ENCODE measurements at places on chromosomes 11 and 22.

DNA sequence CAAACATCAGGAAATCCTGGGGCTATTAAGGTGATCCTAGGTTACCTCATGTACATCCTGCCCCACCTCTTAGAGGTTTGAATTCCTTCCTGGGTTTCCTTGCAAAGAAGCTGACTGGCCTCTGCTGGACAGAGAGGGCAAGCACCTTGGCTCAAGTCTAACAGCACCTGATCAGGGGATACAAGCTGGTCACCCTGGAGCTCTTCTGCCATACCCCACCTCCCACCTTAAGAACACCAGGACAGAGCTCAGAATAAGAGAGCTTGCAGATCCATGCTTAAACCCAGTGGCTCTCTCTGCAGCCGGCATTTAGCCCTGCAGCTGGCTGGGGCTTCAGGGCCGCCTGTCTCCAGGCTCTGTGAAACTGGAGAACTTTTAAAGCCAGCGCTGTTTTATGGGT is 386.6 kb upstream of the NARS2 start:
- DNase-seq: no peak

DNA sequence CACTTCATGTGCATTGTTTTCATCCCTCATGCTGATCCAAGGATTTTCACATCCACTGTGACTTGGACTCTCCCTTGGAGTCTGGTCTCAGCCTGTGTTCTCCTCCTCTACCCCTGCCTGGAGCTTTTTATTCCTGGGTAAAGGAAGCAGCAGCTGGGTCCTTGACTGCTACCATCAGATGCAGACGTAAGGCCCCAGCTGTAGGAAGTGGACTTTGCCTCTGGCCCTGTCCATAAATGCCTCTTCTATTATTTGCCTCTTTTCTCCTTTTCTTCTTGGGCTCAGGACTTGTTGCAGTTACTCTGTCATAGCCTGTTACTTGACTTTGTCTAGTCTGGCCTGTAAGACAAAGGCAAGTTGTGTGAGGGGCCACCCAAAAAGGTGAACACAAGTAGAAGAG is 303.8 kb downstream of the NXPE2 start:
- DNase-seq: no peak

- no peak for DNase-seq
These were observed 29.6 kb upstream of the FJX1 start for GRCh38 chr11:35588627-35589026.

GRCh38 chr22:44263547-44263946 is 49.2 kb downstream of the SHISAL1 start:
- DNase-seq: no peak

Data from activated naive CD8-positive, alpha-beta T cell treated with anti-CD3 and anti-CD28 coated beads, Interleukin-2, amount 50 U/mL, for 16 hours (primary cell).